ENCODE measurements at places on chromosomes 3 and 15.

DNA sequence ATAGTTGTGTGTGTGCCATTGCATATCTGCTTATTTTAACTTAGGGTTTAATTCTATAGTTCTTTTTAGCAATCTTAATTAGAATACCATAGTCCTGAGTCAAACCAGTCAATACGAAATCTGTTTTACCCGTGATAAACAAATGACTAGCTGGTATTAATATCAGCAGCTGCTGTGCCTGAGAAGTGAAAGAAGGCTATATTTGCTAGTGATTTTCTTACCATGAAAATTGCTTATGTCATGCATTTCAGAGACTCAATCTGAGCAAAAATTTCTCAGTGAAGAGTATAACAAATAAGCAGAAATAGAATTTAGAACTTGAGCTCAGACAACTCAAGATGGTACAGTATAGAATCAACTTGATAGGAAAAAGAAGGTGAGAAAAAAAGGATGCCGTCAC, 820.4 kb downstream of the NAALADL2 start:
- DNase-seq = no peak
- no peaks in the 10 kb centered on the region for H3K36me3 ChIP-seq
- no peak overlapping the region for H3K27ac ChIP-seq
- H3K4me3 ChIP-seq = no peak overlapping the region
- no peaks in the 10 kb centered on the region for H3K27me3 ChIP-seq

DNA sequence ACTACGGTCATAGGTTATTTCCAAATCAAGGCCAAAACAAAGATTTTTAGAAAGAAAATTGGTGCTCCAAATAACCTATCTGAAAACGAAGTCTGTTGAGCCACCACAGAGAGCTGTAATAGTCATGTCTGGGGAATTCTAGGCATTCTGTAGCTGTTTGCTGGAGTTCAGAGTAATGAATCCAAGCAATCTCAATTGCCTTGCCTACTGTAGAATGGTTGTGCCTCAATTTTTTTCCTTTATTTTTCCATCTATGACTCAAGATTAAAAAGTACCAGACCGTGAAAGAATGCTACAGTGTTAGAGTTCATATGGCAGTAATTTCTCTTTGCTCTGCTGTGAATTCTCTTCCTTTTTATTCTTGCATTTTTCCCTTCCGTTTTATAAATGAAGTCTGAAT, 1007.2 kb upstream of the ALCAM start:
- peaks cover 9% of the 10 kb centered on the region for H3K36me3 ChIP-seq
- no peak overlapping the region for H3K27ac ChIP-seq

GRCh38 chr15:96369351-96369750, 38.9 kb downstream of the NR2F2 start:
- no peak overlapping the region for H3K4me3 ChIP-seq
- H3K4me1 ChIP-seq = no peaks in the 10 kb centered on the region
- peaks cover 11% of the 10 kb centered on the region for H3K27me3 ChIP-seq
- H3K27ac ChIP-seq = no peak overlapping the region
- H3K36me3 ChIP-seq = no peaks in the 10 kb centered on the region
- DNase-seq = no peak

GRCh38 chr3:101256511-101256910, 63.9 kb downstream of the IMPG2 start:
- no peaks in the 10 kb centered on the region for H3K4me1 ChIP-seq
- H3K4me3 ChIP-seq = no peak overlapping the region
- no peak overlapping the region for H3K27ac ChIP-seq

- H3K4me1 ChIP-seq = no peaks in the 10 kb centered on the region
- no peak overlapping the region for H3K4me3 ChIP-seq
- H3K27me3 ChIP-seq = peaks cover 5% of the 10 kb centered on the region
- no peak for DNase-seq
- no peaks in the 10 kb centered on the region for H3K36me3 ChIP-seq
These were observed 53.5 kb upstream of the PROK2 start for GRCh38 chr3:71838406-71838805.

GRCh38 chr15:25543196-25543595, 104.4 kb upstream of the UBE3A start:
- H3K36me3 ChIP-seq = peaks cover 1% of the 10 kb centered on the region
- no peak for DNase-seq

GRCh38 chr3:152760591-152760990, 74.3 kb upstream of the P2RY1 start:
- peaks cover 1% of the 10 kb centered on the region for H3K27me3 ChIP-seq
- no peak for DNase-seq
- H3K4me1 ChIP-seq = no peaks in the 10 kb centered on the region
- no peak overlapping the region for H3K4me3 ChIP-seq
- H3K27ac ChIP-seq = no peak overlapping the region
